Left kidney (tissue), 8 donors: ENCODE measurements at places on chromosomes 12 and 14. TPM values are rescaled to one million over a fixed set of nuclear protein-coding genes. Genes with fewer than 3 reads are reported as not detected.

Gene ADAMTS20
- polyA plus RNA-seq: 1.2 TPM

Gene SSTR1
- polyA plus RNA-seq: 1.8 TPM

Gene ASCL1
- 0.08 TPM for polyA plus RNA-seq

Gene LBHD2
- not detected for polyA plus RNA-seq

Gene CLEC4C
- polyA plus RNA-seq: 0.23 TPM

Gene SMIM41
- polyA plus RNA-seq: not detected

Gene TCL1B
- 0.60 TPM for polyA plus RNA-seq

Gene CIDEB
- 24.8 TPM for polyA plus RNA-seq

Gene RHOJ
- 21.8 TPM for polyA plus RNA-seq

Gene KCNC2
- polyA plus RNA-seq: 0.55 TPM
